Memory B cell (primary cell): ENCODE measurements at places on chromosomes 16 and 17.
A peak's percentile ranks its signal among the peaks of the same experiment; 100 is the strongest.

DNA sequence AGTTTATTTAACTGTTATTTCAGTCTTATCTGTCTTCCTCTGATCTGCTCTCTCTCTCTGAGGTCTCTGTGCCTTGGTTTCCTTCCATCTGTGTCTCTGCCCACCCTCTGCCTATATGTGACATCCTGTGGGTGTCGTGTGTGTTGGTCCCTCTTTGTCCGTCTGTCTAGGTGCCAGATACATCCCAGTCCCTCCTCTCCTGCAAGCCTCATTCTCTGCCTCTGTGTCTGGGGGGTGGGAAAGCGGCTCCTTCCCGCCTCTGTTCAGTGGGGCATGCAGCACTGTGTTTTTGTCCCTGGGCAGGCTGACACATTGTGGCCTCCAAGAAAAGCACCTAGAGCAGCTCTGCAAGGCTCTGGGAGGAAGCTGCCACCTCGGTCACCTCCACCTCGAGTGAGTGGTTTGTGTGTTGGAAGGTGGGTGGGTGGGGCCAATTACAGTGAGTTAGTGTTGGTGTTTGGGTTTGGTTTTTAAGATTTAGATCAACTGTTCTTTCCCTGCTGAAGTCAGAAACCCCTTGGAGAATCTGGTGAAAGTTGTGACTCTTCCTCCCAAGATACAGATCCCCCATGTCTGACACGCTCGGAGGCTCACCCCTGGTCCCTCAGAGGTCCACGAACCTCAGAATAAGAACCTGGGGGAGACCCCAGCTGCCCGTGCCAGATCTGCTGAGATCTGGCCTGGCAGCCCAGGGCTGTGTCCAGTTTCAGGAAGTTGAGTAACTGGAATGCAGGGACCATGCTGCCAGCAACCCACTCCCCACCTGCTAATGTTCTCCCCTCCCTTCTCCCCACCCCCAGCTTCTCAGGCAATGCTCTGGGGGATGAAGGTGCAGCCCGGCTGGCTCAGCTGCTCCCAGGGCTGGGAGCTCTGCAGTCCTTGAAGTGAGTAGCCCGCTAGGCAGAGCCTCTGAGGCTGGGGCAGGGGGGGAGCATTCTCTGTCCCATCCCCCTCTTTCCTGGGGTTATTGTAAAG is 50.9 kb upstream of the CPNE2 start:
- DNase-seq, result peak; percentile 34

DNA sequence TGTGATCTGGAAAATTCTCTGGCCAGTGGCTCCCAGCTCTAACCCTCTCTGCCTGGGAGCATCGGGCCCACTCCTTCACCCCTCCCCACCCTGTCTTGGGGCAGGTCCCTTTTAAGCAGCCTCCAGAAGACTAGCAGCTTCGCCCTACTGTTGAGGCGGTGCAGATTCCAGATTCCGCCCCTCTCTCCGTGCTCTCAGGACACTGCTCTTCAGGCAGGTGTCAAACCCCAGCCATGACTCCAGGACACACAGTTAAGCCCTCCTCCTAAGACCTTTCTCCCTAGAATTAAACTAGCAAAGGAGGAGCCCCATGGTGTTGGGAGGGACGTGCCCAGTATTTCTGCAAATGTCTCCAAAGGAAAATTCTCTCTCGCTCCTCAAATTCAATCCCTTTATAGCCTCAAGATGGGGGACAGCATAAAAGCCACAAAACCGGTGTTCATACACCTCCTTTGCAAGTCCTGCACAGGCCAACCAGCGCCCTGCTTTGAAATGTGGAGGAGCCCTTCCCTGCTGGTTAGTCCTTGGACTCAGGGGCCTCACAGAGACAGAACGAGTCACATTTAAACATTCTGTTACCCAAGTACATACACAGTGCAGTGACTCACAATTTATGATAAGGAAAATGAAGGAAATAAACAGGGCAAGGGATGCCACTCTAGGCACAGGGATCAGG is 7.2 kb downstream of the LPO start:
- DNase-seq, result no peak

GRCh38 chr16:55393991-55394390 is 70.0 kb downstream of the IRX6 start:
- no peak for DNase-seq

- no peak for DNase-seq
These were observed 40.6 kb upstream of the XYLT1 start for GRCh38 chr16:17511340-17511739.

DNA sequence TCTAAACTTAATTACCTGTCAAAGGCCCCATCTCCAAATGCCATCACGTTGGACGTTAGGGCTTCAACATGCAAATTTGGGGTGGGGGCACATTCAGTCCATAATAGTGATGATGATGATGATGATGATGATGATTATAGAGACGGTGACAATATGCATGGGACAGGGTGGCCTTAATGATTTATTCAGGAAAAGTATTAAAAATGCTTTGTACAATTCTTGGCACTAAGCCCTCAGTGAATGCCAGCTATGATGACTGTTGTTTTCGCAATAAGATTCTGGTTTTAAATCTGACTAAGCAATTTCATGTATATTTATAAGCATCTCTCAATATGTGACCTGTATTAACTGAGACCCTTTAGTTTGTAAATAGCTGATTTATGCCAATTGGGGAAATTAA is 106.3 kb downstream of the C16orf95 start:
- no peak for DNase-seq

- DNase-seq, result no peak
These were observed 21.4 kb downstream of the KCNJ12 start for GRCh38 chr17:21397341-21398190.

- no peak for DNase-seq
These were observed 21.5 kb upstream of the KRT19 start for GRCh38 chr17:41549596-41550039.

DNA sequence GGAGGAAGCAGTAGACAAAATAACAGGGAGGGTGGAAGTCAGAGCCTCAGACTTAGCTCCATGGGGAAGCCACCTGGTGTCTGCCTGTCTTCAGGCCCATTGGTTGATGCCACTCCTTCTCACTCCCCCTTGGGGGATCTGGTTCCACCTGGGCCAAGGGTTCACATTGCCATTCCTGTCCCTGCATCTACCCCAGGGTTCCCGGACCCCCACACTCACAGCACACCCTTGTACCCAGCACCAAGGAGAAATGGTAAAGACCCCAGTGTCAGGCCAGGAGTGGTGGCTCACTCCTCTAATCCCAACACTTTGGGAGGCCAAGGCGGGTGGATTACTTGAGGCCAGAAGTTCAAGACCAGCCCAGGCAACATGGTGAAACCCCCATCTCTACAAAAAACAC is 1.0 kb upstream of the CA7 start:
- DNase-seq, result no peak

- peak; percentile 15 for DNase-seq
These were observed 8.1 kb downstream of the MEIOB start for GRCh38 chr16:1863681-1864460.

GRCh38 chr16:59566446-59566845 is 832.3 kb upstream of the GOT2 start:
- DNase-seq, result no peak
